ENCODE measurements at places on chromosomes 13 and 19.

- no peak for DNase-seq
These were observed 901.7 kb downstream of the DIAPH3 start for GRCh38 chr13:59261928-59262488.

DNA sequence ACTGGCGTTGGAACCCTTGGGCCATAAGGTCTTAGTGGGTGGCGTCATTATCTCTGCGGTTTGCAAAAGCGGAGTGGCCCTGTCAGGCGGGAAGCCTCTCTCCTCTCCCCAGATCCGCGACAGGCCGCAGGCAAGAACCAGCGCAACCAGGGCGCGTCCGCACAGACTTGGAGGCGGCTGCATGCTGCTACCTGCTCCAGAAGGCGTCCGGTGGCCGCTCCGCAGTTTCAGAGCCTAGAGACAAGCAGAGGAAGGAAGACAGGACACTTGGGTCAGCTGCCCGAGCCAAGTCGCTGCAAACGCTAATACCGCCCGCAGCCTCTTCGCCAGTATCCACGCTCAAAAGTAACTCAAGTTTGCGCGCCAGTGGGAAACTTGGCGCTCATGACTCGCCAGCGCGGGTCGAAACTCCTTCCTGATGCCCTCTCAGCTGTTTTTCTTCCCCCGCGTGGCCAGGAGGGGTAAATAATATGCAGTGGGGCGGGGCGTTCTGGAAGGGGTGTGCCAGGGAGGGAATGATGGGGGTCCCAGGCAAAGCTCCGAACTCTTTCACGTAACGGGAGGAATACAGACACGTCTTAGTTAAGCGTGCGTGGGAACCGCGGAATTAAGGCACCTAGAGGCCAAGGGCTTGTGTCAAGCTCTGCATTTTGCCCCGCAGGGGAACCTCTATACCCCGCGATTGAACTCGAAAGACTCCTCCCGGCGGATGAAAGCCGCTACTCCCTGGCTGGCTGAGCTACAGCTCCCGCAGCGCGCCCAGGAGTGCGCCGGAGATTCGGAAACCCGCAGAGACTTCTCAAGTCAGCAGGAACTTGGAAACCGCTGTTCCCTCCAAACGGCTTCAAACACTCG, at the start of gene EDNRB:
Gene EDNRB (minus strand): TSS at position 441 of the 855 bp plus-strand sequence. CDS start 258 bp downstream, at position 183.
- peak; percentile 5 for DNase-seq

GRCh38 chr13:33571618-33572017, 246.3 kb upstream of the RFC3 start:
- peak; percentile 3 for DNase-seq

DNA sequence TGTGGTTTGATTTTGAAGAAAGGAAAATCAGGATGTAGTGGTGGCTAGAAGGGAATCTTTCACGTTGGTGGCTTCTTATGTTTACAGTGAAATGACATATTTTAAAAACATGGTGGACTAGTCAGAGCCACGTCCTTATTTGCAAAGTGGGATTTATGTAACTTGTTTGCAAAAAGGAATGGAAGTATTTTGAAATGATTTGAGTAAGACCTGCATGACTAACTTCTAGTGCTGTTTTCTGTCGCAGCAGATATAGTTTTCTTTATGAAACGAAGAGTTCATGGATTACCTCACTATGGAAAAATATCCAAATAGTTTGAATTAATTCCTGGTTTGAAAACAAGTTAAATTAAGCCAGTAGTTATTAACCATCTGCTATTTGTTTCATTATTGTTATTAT, 476.5 kb downstream of the MYO16 start:
- DNase-seq: no peak

DNA sequence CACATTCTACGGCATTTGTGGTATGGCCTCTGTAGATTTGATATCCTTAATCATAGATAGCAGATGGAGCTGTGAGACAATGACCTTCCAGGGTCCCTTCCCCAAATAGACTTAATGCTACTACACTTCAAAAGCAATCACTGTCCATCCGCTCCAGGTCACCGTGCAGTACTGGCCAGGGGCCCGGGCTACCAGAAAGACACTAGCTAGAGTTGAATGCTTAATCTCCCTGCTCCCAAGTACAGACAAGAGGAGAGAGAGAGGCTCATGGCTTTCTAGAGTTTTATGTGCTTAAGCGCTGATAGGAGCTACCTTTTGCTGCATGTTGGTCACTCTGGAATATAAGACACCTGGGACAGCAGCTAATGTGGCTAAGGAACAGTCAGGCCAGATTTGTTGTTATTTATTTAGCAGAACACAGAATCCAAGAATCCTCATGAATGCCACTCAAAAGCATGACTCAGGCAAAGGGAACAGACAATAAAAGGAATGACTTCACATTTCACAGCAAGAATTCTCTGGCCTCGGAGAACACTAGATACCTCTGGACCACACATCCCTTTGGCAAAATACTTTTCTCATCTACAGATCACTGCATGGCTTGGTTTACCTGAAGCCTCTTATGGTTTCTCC, 165.0 kb downstream of the LACC1 start:
- no peak for DNase-seq

GRCh38 chr13:110284779-110285484, 22.0 kb downstream of the COL4A1 start:
- no peak for DNase-seq

DNA sequence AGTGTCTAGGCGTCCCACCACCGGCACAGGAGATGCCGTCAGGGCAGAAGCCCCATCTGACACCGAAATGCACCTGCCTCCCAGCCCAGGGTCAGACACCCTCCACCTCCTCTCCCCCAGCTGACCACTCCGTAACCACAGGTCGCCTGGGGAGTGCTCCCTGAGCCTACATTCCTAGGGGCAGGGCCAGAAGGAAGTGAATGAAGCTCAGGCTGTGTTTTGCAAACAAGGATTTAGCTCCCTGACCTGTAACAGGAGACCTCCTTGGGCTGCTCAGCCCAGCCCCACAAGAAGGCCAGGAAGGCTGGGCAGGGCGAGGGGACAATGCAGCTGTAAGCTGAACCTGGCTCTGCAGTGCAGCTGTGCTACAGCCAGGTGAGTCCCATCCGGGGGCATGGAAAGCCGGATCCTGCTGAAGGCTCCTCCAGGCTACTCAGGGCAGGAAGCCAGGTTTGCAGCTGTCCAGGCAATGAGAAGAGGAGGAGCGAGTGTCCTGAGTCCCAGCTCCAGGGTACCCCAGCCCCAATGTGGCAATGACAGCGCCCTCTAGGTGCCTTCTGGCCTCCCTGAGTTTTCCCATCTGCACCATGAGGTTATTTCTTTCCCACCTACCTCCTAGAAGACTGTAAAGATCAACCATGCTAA, 42.1 kb downstream of the RHPN2 start:
- no peak for DNase-seq
